ENCODE measurements at places on chromosomes 6 and 20.

DNA sequence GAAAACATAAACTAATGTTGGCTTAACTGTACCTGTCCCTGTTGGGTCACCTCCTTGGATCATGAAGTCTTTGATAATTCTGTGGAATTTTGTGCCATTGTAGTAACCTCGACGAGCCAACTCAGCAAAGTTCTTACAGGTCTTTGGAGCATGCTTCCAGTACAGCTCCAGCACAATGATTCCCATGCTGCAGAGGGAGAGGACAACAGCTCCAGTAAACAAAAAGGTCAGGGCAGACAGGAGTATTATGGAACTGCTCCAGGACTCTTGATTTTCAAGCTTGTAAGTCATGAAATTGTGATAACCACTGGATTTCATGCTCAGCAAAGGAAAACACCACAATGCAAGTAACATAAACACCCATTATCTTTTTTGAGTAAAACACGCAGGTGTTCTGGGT, 2.9 kb downstream of the PPIL1 start:
- DNase-seq, result no peak

GRCh38 chr6:6973721-6974120, 134.0 kb upstream of the RREB1 start:
- DNase-seq, result no peak

DNA sequence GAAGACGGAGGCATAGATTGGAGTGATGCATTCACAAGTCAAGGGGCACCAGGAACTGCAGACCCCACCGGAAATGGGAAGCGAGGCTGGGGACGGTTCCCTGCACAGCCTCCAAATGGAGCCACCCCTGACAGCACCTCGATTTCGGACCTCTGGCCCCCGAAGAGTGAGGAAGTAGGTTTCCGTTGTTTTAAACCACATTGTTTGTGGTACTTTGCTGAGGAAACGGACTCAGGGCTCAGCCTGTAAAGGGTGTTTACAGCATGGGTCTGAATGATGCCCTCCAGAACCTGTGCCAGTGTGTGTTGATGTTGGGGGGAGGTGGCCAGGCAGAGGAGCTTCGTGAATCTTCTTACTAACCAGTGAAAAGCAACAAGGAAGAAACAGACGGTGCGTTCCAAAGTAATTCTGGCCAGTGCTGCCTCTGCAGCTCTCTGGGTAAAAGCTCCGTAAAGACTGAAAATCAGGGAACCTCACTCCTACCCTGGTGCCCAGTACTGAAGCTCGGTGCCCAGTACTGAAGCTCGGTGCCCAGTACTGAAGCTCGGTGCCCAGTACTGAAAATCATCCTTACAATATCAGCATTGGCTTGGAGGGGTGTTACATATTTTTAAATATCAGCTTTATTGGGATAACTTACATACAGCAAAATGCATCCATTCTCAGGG, 30.1 kb upstream of the CCR6 start:
- no peak for DNase-seq

DNA sequence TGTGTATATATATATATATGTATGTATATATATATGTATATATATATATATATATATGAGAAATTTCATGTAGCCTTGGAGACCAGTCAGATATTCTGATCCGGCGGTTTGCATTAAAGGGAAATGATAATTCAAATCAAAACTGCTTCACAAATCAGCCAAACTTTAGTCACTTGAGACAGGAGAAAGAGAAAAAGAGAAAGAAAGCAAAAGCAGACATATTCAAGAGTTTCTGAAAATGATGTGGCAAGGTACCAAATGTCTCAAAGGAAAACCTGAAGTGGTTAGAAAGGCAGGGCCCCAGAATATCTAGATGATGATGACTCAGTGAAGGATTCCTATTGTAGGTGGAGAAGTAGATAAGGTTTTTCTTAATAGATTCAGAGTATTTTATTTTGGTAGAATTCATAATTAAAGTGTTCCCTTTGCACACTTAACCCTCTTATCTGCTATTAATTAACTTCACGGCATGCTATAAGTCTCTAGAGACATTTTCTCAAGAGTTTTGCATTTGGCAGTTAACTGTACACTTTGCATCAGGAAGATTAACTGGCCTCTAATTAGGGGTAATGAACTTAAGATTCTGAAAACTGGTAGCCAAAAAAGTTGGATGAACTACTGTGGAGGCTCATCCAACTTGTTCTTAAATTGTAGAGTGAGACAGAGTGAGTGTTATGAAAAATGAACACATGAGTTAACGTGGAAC, 50.1 kb upstream of the ASF1A start:
- no peak for DNase-seq

DNA sequence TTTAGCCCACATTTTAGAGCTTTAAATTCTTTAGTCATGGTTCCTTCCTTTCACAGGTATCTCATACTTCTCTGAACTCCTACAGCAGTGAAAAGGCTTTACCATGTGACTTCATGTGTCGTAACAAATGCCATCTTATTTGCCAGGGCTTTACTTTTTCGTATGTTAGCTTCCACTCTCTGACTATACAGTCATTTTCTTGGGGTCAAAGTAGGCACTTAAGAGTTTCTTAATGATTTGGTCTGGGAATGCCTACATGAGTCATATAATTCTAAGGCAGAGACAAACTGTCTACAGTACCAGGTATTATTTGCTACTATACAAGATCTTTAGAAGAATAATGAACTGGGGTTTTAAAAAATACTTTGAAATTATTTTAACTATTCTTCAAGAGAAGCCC, 15.0 kb downstream of the RAB23 start:
- DNase-seq, result no peak

GRCh38 chr6:112007805-112008204, 46.1 kb upstream of the CCN6 start:
- peak; percentile 37 for DNase-seq

GRCh38 chr6:136582711-136583471, 32.7 kb upstream of the MAP7 start:
- DNase-seq, result no peak

DNA sequence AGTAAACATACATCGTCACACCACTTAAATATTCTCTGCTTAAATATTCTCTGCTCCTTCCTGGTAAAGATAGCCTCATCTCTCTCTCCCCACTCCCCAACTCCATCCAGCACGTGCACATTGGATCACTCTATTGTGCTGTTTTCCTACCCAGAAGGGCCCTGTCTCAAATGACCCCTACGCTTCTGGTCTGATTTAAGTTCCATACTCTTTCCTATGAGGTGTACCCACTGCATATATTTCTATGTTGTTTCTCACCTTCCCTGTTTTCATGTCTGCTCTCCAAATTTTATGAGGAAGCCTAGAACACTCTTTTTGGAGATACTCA, 53.7 kb downstream of the HFE start:
- no peak for DNase-seq

- DNase-seq, result no peak
Measured at GRCh38 chr6:3813150-3813780, 35.9 kb upstream of the FAM50B start.

DNA sequence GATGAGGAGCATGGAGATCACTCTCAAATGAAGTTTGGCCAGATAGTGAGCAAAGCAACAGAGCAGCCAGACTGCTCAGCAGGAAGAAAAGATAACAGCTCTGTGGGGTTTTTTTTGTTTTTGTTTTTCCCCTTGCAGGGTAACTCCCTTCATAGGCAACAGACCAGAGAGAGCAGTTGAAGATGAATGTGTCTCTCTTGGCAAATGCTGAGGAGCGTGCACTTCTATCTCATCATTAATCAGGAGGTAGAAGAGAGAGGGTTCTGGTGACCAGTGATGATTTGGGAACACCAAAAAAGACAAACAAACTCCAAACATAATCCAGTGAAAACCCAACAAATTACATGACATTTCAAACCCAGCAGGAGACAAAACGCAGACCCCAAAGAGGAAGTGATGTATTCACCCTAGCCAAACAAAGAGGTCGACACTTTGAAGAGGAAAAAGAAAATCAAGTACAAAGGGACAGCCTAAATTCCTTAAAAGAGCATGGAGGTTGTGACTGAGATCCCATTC, 66.2 kb upstream of the RREB1 start:
- no peak for DNase-seq

GRCh38 chr6:167797011-167797471, 29.7 kb upstream of the AFDN start:
- DNase-seq, result no peak

DNA sequence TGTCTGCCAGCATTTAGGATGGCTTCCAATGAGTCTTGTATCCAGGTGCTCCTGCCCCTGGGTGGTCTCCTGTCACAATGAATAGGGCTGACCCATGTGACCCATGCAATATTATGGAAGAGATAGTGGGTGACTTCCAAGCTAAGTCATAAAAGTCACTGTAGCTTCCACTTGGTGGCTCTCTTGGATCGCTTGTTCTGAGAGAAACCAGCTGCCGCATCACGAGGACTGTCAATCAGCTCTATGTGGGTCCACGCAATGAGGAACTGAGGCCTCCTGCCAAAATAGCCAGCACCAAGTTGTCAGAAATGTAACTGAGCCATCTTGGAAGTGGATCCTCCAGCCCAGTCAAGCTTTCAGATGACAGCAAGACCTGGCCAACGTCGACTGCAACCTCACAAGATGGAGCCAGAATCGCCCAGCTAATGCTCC, 14.9 kb upstream of the MATN4 start:
- DNase-seq, result no peak

GRCh38 chr20:62493253-62493885, 17.6 kb upstream of the GATA5 start:
- DNase-seq, result no peak

- DNase-seq, result no peak
Measured at GRCh38 chr20:15240801-15241200, 903.4 kb upstream of the FLRT3 start.

DNA sequence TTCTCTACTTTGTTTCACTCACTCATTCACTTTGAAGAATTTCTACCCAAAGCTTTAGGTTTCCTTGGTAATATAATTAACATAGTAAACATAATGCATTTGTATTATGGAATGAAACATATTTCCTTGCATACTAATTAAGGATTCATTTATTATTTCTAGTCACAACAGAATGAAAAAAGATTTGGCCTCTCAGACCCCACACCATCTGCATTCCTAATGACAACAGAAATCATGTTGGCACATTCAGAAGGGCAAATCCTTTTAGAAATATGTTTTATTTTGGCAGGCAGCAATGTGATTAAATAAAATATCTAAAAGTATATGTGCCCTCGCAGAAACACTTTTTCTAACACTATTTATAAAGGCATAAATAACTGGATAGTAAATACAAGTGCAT, 163.4 kb downstream of the HTR1B start:
- DNase-seq, result no peak

GRCh38 chr6:90637320-90637719, 50.4 kb upstream of the MAP3K7 start:
- DNase-seq, result no peak

DNA sequence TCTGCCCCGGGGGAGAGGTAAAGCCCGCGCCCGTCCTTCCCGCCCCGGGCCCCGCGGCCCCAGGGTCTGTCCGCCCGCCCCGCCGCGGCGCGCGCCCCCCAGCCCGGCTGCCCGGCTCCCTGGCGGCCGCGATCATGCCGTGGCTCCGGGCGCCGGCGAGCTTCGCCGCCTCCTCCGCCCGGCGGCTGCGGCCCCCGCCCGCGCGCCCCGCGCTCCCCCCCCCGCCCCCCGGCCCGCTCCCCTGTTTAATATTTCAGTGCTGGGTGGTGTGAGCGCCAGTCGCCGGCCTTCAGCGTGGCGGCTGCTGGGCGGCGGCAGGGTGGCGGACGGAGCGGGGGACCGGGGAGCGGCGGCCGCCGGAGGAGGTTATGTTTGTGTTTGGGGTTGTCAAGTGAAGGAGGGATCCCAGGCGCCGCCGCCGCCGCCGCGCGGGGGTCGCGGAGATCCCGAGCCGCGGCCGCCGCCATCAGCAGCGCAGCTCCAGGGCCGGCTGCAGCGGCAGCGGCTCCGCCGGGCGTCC, at the start of gene HIVEP1:
TSS of gene HIVEP1 (plus strand) at position 275 of the 520 bp plus-strand sequence. CDS start 3,317 bp downstream, outside the sequence.
- DNase-seq, result no peak

GRCh38 chr20:24605937-24606455, 136.6 kb downstream of the SYNDIG1 start:
- DNase-seq, result no peak

- no peak for DNase-seq
Measured at GRCh38 chr6:44352259-44352658, 9.8 kb downstream of the SPATS1 start.

DNA sequence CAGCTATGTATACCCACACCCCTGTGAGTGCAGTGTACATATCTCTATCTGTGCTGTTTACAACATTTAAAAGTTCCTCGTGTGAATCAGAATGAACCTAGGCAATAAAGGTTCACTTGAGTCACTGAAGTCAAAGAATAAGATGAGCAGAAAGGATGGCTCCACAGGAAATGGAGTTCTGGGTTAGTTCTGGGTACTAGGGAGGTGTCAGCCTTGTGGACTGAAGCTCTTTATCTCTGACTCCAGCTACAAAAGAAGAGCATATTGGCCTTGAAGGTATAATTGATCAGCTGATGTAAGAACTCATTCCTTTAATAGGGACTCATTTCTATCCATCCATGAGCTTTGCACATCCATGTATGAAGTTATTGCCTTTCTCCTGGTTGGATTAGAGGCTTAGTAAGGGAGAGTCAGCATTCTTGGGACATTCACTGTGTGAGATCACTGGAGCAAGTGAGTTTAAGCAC, 73.9 kb upstream of the BACH2 start:
- DNase-seq, result no peak

DNA sequence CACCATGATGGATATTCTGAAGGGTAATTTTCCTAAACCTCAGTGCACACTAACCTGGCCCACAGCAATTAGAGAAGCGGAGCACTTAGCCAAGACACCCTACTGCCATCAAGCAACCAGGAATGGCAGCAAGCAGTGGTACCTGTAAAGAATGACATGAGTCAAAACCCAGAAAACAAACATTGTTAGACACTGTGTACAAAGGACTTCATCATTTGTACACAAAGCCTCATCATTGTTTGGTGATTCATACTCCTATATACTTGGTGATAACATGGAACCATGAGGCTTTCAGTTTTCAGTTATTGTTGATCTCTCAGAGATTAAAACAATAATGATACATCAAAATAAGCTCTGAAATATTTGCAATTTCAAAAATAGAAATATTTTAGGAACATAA, 74.6 kb downstream of the MLIP start:
- no peak for DNase-seq

DNA sequence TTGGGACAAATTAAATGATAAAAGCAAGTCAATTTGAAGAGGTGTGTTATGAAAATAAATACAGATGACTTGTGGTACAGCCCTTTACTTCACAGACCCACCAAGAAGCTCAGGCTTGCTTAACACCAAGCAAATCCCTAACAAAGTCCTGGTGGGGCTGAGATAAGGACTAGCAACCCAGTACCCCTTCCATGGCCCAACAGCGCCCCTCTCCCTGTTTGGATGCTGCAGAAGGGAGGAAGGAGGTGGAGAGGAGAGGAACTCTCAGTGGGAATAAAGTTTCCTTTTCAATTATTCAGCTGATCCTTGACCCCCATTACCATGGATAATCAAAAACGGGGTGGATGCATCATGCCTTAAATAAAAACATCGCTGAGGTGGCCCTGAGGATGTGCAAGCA, 4.5 kb upstream of the ZNF831 start:
- DNase-seq, result no peak

DNA sequence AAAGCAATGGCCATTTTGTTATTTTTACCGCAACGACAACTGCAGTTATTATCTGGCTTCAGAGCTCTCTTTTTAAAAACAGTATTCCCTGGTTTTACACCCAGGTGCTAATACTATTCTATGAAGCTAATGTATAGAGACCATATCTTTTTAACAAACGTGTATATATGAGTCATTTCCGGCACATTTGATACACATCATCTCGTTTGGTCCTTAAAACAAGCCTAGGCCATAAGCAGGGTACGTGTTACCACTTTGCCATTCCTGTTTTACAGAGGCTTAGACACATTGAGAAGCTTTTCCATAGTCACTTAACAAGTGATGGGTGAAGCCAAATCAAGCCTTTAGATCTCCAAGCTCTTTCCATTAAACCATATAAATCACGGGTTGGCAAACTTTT, 5.5 kb downstream of the TRAF3IP2 start:
- DNase-seq, result no peak
